ENCODE measurements at places on chromosomes 12 and 14.

DNA sequence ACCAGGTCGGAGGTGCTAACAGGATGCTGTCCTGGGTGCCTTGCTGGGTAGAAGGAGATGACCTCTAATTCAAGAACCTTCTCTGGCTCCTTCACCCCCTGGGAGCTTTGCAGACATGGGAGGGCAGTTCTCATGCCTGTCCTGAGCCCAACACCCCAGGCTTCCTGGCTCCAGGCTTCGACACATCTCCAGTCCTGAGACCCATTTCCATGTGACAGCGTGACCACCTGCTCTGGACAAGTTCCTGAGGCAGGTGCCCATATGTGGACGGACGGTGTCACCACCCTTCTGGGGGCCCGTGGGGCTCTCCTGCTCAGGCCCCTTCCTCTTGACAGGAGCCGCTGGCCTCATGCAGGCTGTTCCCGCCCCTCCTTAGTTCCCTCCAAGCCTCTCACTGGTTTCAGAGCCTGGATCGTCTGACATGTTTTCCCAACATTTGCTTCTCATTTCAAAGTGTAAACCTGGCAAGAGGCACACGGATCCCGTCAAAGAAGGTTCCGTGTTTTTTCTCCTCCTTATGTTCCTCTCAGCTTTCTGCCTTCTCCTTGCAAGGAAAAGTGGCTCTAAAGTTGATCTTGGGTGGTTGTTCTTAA lies 291.9 kb upstream of the RTL1 start:
- no peak for DNase-seq

DNA sequence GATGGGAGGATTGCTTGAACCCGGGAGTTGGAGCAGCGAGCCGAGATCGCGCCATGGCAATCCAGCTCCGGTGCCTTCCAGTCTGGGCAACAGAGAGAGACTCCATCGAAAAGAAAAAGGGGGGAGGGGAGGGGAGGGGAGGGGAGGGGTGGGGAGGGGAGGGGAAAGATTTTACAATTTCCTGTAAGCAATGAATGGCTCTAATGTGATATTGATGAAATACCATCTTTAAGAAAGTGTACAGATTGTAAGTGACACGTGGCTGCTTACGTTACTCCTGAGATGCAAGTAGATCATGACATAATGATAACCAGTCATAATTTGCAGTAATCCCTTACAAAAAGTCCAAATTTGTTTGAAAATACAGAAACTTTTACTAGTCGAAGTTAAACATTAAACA lies 1.4 kb downstream of the SLC25A21 start:
- DNase-seq: no peak

DNA sequence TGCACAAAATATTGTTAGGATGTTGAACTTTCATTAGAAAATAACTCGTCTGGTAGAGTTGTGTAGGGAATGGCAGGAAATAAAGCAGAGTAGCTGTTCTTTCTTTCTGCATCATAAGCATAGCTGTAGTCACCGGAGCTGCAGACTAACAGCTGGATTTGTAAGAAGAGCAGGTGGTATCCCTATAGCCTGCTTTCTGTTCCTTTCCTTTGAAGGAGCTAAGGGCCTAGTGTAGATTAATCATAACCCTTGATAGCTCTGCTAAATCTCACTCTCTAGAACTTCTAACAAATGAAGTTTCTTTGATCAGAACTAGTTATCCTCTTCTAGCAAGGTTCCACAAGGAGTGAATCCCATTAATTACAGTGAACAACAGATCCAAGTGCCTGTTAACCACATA lies 3.5 kb downstream of the LMO3 start:
- no peak for DNase-seq

GRCh38 chr12:52811191-52812072 lies 2.5 kb downstream of the KRT4 start:
- no peak for DNase-seq

GRCh38 chr14:20477211-20477876 lies 8.1 kb downstream of the PNP start:
- DNase-seq: peak; percentile 97

DNA sequence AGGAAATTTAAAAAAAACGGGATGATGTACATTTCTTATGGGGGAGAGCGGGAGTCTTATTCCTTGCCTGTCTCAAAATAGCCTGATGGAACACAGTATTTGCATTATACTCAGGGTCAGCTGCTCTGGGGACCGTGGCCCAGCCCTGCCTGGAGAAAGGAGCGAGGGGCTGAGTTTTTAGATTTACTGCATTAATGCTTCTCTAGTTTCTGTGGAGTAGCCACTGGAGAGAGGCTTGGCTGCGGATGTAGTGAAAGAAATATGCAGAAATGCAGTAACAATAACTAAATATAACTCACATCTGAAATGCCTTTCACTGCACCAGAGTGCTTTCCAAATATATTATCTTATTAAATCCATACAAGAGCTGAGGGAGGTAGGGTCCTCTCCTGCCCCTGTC lies 87.6 kb upstream of the MAP1LC3B2 start:
- no peak for DNase-seq

- DNase-seq: no peak
These were observed 14.6 kb upstream of the GNG2 start for GRCh38 chr14:51845811-51846210.
